ENCODE measurements at places on chromosomes 6 and 20.
A peak's percentile ranks its signal among the peaks of the same experiment; 100 is the strongest.

GRCh38 chr6:63644668-63645326, 9.2 kb downstream of the PHF3 start:
- no peak for DNase-seq

- DNase-seq: no peak
Measured at GRCh38 chr20:1809131-1809572, 86.1 kb upstream of the SIRPA start.

DNA sequence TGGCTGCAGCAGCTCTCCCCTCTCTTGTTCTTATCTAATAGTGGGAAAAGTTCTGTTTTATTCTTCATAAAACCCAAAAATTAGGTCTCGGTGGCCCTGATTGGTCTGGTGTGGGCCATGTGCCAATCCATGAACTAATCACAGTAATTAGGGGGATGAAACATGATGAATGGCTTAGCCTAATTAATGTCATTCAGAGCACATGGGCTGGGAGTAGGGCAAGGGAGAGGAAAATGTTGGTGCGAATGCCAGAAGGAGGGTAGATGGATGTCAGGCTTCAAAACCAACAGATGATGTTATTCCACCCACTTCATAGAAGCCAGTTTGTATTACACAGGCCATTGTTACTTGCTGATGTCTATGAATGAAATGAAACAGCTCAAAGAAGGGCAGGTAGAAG, 46.5 kb downstream of the PLEKHG1 start:
- no peak for DNase-seq

GRCh38 chr6:156423829-156424228, 353.3 kb upstream of the ARID1B start:
- no peak for DNase-seq

- no peak for DNase-seq
Measured at GRCh38 chr6:151252634-151253033, 12.9 kb downstream of the AKAP12 start.

DNA sequence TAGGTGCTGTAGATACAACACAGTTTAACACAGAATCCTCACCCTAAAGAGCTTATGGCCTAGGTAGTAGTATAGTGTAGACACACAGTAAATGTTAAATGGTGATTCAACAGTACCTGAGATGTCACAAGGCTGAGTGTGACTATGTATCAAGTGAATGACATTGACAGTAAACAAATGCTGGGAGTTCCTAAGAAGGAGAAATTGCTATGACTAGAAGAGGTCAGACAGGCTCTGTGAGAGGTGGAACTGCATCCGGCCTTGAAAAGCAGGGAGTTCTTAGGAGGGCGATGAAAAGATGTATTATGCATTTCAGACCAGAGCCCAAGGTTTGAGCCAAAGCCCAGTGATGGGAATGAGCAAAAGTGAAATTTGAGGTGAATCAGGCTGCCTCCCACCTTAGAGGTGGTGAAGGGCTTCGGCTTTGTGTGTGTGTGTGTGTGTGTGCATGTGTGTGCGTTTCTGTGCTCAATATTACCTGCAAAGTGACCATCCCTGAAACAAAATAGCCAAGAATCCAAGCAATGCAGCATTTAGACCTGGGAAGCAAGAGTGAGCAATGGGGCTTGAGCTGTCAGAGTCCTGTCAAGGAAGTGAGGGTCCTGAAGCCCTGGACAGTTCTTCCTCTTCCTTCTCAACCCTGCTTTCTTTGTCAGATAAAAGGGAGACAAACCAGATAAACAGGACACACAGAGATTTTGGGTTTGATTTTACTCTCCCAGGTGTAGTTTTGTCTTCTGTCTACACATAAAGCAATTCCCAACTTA, 32.3 kb upstream of the CITED2 start:
- no peak for DNase-seq

DNA sequence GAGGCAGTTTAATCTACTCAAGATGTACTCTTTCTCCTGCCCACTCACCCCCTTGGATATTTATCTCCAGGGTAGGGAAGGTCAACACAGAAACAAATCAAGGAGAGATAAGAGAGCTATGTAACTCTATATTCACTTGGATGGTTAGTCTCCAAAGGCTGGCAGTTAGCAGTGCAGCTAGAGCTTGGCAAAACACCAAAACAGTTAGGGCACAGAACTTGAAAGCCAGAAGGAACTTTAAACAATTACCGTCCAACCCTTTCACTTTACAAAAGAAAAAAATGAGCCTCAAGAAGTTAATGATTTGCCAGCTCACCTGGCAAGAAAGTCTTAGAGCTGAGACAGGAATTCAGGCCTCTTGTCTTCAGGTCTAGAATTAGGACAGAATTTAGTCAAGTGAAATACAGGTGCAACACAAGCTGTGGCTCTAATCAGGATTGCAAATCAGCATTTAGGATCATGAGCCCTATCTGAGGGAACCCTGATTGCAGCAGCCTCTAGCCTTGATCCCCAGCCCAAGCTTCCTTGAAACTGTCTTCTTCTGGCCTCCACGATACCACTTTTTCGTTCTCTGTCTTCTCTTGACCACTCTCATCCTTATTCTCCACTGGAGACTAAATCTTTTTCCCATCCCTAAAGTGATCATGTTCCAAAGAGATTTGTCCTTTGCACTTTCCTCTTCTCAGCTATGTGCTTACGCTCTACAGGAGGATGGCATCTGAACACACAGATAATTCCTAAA, 14.9 kb downstream of the NEDD9 start:
- no peak for DNase-seq

DNA sequence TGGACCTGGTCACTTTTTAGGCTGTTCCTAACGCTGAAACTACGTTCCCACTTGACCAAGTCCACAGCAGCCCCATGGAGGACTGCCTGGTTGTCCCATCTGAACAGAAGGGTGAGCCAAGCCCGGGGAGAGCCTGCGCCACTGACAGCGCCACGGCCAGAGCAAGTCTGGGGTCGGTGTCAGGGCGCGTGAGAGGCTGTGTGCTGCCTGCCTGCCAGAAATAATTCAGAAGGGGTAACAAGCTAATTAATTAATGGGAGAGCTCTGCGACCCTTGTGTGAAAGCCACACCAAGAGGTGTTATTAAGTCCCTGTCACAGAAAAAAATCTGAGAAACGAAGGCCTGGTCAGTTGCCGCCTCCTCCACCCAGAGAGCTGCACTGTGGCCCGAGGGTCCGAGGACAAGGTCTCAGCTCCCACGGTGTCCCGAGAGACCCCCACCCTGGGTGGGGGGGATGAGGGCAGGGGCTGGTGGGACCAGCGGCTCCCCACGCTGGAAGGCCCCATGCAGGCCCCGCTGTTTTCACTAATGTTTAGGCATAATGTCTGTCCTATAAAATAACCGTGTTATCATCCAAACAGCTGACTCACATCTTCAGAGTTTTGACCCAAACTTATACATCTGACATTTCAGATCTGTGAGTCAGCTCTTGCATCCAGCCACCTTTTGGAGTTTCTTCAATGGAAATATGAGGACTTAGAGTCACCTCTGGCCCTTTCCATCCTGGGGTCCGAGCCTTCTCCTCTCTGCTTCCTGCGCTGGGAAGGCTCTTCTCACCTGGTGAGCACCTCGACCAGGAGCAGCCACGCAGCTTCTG, 58.5 kb downstream of the DLL1 start:
- DNase-seq: no peak

DNA sequence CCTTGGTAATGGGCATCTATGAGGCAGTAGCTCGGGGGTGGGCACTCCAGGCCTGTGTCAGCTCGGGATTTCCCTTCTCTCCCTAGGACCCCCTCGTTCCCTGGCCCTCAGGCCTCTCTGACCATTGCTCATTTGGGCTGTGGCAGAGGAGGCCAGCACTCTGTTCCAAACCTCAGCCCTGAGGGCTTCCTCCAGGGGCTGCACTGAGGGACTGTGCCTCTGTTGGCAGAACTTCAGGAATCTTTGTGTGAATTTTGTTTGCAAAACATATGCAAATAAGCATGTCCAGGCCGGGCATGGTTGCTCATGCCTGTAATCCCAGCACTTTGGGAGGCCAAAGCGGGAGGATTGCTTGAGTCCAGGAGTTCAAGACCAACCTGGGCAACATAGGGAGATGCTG, 11.0 kb downstream of the PACSIN1 start:
- no peak for DNase-seq

- DNase-seq: no peak
Measured at GRCh38 chr20:41650231-41650948, 32.2 kb upstream of the CHD6 start.

DNA sequence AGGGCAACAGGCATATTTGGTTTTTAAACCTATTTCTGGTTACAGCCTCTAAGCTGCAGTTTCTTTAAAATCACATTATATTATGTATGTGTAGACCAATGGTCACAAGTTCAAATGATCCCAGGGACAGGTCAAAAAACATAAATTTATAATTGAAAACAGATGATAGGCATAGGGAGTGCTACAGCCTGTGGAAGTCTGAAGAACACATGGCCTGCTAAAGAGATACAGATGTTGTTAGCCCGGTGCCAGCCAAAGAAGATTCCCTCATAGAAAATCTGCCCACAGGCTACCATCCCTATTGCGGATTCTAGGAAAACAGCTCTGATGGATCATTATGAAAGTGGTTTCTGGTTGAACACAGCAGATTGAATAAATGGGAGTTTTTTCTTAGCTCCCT, 65.3 kb downstream of the NRSN1 start:
- no peak for DNase-seq

DNA sequence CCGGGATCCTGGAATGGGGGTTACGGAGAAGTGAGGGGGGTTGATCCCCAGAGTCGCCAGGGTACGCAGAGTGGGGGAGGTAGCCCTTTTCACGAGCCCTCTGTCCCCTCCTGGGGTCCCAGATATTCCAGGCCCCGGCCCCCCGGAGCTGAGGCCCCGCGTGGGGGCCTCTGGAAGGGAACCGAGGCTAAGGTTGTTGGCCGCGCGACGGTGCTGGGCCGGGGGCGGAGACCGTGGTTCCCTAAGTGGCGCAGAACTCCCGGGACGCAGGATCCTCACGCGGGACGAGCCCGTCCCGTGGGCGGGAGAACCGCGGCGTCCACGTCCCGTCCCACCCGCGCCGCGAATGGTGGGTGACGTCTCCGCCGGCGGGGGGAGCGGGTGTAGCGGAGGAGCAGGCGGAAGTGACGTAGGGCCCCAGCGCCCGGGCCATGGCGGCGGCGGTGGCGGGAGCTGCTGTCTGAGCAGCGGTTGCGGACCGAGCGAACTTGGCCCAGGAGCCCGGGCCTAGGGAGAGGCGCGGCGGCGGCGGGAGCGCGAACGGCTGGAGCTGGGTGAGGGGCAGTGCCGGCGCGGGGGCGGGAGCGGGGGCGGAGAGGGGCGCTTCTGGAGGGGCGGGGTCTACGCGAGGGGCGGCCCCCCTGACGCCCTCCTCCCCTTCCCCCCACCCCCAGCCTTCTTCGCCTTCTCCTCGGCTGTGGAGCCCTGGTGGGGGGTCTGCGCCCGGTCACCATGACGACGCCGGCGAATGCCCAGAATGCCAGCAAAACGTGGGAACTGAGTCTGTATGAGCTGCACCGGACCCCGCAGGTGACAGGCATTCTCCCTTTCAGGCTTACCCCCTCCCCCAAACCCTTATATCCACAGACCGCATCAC, at the start of gene RING1:
Gene RING1 (plus strand): TSS at position 410 of the 877 bp plus-strand sequence. CDS start 323 bp downstream, at position 733.
- DNase-seq: peak; percentile 83

GRCh38 chr6:38378801-38379200, 260.9 kb downstream of the BTBD9 start:
- no peak for DNase-seq

- no peak for DNase-seq
Measured at GRCh38 chr6:54900666-54901065, 54.1 kb downstream of the FAM83B start.

- no peak for DNase-seq
Measured at GRCh38 chr6:25913741-25914140, 16.8 kb downstream of the SLC17A2 start.

GRCh38 chr6:163351013-163351412, 63.5 kb upstream of the QKI start:
- DNase-seq: no peak

- DNase-seq: no peak
Measured at GRCh38 chr6:30881392-30882203, 2.7 kb upstream of the DDR1 start.

DNA sequence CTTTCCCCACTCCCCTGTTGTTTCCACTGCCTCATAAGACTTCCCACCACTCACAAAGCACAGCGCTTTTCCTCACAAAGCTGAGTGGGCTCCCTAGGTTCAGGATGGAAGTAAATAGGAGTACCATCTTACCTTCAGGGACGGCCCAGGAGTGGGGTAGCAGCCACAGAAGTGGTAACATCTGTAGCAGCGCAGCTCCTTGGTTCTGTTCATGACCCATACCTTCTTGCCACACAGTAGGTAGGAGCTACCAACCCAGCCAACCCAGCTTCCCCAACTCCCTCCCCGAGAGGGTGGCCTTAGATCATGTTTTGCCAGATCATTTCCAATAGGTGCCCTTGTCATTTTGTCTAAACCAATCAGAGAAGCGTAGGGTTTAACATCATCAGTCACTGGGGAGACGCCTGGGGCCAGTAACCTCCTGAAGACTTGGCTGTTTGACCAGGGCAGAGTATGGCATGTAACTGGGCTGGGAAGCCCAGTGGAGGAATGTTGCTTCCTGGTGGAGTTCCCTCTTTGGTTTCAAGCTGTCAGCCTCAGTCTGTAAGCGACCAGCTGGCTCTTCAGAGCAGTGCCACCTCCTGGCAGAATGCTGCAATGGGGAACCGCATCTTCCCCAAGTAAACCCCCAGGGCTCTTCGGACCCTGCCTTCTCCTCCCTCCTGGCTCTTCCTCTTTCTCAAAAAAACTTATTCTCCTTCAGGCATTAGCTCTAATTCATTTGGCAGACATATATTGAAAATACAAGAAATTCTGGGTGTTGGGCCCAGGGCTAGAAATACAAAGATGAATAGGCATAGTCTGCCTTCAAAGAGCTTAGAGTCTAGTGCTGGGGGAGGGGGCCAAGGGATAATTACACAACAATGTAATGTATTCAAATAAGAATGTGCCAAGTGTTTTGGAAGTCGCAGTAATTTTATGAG, at the start of gene HLA-DMA:
Gene HLA-DMA (minus strand): TSS at position 281 of the 923 bp plus-strand sequence. CDS start 61 bp downstream, at position 220.
- DNase-seq: peak; percentile 62

DNA sequence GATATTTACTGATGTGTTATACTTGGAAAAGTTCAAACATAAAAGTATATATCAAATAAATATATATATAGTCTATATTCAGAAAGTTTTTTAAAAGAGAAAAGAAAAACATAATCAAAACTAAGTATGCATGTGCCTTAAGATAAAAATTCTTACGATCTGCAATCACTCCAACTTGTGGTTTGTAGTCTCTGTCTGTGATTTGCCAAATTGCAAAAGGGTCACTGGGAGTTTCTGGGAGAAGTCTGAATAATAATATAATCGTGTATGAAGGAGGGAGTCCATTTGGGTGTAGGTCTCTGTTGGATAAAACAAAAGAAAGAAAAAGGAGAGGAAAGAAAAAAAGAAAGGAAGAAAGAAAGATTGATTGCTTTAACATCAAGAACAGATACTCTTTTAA, 92.4 kb downstream of the COL12A1 start:
- DNase-seq: no peak

DNA sequence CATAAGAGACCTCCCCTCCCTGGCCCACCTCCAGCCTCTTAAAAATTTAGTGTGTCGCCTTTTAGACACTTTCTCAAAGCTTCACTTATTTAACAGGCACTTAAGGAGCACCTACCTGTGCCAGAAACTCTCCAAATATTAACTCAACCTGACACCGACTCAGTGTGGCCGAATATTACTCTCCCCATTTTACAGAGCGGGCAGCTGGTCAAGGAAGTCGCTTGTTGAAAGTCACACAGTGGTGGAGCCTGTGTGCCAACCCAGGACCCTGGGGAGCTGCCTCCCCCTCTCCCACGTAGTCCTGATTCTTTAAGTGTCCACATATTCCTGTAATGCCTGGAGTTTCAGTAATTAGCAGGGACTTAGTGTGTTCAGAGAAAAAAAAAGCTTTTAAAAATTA, 1.0 kb upstream of the PMEPA1 start:
- no peak for DNase-seq
